CD8-positive, alpha-beta T cell (primary cell): ENCODE measurements at places on chromosomes 7 and 10. TPM values are rescaled to one million over a fixed set of nuclear protein-coding genes. Genes with fewer than 3 reads are reported as not detected.

DNA sequence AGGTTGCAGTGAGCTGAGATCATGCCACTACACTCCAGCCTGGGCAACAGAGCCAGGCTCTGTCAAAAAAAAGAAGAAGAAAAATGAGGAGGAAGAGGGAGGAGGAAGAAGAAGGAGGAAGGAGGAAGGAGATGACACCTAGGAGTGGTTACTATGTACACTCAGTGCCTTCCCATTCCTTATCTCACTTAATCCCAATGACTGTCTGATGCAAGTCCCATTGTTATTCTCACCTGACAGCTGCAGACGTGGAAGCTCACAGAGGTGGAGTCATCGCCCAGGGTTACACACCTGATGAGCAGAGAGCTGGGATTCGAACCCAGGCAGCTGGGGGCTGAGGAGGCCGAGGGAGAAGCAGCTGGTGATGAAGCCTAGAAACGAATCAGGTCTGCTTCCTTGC, 258.8 kb downstream of the SNX10 start:
- no peak for DNase-seq

GRCh38 chr7:100972002-100972347, 2.6 kb downstream of the MUC12 start:
- no peak for DNase-seq

DNA sequence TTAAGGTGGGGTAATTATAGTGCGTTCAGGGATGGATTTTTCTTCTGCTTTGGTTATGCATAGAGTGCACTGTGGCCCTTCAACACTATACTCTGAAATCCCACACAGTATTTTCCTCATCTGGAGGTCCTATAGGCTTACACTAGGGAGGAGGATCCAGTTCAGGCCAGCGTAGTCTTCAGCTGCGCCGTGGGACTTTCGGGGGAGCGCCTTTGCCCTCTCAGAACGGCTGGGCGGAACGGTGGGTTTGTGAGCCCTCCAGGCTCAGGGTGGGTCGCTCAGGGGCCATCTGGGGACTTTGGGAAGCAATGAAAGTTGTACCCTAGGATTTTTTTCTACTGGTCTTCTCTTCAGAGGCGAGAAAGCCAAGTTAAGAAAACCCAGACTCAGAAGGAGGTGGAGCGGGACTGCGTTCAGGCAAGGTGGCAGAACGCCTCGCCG, 652 bp upstream of the VPS26A start:
- no peak for DNase-seq

The FANK1 gene
- not detected for total RNA-seq

GRCh38 chr10:111560027-111560426, 483.2 kb downstream of the ADRA2A start:
- no peak for DNase-seq

- no peak for DNase-seq
Measured at GRCh38 chr10:103507235-103508191, 14.0 kb downstream of the NEURL1 start.

DNA sequence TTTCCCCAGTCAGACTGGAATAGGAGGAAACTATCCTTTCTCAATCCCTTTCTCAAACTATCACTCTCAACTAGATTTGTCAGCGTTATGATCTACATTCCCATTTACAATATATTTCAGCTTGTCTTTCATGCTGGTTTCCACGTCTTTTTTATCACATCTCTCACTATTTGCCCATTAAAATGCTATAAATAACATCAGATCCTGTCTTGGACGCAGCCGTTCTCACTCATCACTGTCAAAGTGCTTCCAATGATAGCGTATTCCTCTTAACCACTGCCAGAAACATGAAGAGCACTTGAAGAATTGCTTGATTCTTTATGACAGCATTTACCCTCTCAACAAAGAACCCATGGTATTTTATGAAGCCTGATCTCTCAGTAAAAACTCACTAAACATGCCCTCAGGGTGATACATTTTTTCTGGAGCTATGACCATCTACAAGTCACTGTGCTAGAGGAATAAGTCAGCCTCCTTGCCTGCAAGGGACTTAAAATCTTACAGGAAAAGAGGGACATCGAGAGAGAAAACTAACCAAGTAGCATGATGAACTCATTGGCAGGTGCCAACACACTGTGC, 205.6 kb upstream of the PFKP start:
- DNase-seq, result no peak

- DNase-seq, result peak; percentile 7
Measured at GRCh38 chr7:130695840-130696239, 9.5 kb upstream of the TSGA13 start.

DNA sequence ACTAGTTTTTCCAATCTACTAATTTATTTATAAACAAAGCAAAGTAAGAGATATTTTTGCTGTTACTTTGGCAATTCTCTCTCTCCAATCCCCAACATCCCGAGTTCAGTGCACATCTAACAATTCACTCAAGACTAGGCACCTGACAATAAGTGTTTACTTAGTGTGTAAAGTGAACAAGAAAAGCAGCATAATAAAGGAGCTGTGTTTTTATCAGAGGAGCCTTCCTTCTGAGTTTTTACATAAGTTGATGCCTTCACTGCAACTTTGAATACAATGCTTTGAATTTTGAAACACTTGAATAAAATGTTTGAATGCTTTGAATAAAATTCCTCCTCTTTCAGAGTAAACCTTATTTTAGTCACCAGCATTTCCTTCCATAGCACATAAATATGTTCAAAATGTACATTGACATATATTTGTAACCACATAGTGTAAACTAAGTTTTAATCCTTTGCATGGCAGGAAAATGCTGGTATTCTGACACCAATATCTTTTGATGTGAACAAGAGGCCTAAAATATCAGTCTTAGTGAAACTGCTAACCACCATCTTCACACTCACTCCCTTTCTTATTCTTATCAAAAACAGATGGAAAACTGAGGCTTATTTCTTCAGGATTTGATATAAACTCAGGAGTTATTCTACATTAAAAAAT, 11.4 kb downstream of the PDK4 start:
- no peak for DNase-seq

DNA sequence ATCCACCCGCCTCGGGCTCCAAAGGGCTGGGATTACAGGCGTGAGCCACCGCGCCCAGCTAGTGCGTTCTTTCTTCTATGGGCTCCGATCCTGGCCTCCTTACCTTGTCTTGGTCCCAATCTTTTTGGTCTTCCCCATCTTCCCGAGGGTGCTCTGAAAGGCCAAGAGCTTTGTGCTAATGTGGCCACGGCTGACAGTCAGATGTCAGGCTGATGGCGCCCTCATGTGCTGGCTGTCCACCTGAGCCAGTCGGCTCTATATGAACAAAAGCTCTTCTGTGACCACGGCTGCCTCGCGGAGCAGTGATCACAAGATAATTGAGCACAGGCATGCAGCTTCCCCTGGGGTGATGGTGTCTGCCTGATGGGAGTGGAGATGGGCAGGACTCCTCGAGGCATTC, 11.0 kb upstream of the AHCYL2 start:
- DNase-seq, result no peak

The PAPOLB gene
- not detected for total RNA-seq

GRCh38 chr10:6379015-6379776, 176.5 kb downstream of the PFKFB3 start:
- no peak for DNase-seq

The GPR158 gene
- not detected for total RNA-seq

The CEP55 gene
- not detected for total RNA-seq

The NXPH1 gene
- not detected for total RNA-seq

The PRTFDC1 gene
- 0.39 TPM for total RNA-seq

The TAF6 gene
- total RNA-seq, result 24.9 TPM

GRCh38 chr7:96718107-96719003, 8.7 kb upstream of the SEM1 start:
- DNase-seq, result no peak

DNA sequence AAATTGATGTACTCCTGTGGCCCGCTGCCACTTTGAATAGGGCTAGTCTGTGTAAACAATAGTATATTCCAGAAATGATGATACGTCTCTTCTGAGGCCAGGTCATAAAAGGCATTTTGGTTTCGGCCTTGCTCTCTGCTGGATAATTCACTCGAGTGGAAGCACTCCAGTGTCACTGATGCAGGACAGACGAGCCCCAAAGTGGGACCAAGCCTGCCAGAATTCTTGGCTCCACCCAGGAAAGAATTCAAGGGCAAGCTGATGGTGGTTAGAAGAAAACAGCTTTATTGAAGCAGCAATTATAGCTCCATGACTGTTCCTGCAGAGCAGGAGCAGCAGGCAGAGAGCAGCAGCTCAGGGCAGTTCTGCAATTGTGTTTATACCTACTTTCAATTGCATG, 717.6 kb downstream of the GRM8 start:
- no peak for DNase-seq

The CNPY1 gene
- not detected for total RNA-seq

The LIPM gene
- total RNA-seq, result not detected

DNA sequence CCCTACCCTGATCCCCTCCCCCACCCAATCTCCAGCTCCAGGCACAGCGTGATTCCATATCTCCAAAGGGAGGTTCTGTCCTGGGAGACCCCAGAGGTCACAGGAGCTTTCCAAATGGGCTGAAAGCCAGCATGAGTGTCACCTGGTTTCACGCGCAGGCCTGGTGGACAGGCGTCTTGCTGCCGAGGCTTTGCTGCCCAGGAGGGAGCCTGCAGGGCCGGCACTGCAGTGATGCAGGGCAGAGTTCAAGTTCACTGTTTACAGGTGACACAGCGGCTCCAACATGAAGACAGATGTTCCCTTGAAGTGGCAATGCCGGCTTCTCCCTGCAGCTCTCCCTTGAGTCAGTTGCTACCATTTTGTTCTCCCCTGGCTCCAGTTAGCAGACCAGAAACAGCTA, 104.3 kb downstream of the TCERG1L start:
- no peak for DNase-seq

DNA sequence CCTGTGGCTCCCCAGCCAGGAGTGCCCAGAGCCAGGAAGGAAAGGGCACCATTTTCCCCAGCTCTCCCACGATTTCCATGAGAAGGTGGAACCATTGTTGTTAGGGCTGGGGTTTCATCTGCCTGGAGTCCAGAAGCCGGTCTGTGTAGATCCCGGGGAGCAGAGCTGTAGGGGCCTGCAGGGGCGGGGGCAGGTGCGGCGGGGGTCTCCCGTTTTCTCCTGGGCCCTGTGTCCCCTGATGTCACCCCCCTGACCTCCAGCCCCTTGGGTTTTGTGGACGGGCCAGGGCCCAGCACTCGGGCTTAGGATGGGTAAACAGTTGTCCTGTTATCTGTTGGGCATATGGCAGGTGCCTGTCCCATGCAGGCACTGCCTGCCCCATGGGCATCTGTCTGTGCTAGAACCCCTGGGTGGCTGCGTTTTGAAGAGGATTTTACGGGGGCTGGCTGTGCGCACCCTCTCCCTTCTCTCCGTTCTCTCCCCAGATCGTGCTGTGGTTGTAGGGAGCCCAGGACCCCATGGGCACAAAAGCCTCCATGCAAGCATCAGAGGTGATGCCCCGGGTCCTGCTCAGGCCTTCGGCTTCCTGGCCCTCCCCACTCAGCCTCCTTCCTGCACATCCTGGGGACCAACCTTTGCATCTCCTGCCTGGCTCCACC, 158.8 kb downstream of the WDR37 start:
- no peak for DNase-seq

- no peak for DNase-seq
Measured at GRCh38 chr7:78510580-78511188, 712.1 kb downstream of the PHTF2 start.

GRCh38 chr10:116045366-116046356, 227.3 kb downstream of the GFRA1 start:
- DNase-seq, result no peak

- DNase-seq, result no peak
Measured at GRCh38 chr10:71443676-71444075, 47.0 kb downstream of the CDH23 start.

DNA sequence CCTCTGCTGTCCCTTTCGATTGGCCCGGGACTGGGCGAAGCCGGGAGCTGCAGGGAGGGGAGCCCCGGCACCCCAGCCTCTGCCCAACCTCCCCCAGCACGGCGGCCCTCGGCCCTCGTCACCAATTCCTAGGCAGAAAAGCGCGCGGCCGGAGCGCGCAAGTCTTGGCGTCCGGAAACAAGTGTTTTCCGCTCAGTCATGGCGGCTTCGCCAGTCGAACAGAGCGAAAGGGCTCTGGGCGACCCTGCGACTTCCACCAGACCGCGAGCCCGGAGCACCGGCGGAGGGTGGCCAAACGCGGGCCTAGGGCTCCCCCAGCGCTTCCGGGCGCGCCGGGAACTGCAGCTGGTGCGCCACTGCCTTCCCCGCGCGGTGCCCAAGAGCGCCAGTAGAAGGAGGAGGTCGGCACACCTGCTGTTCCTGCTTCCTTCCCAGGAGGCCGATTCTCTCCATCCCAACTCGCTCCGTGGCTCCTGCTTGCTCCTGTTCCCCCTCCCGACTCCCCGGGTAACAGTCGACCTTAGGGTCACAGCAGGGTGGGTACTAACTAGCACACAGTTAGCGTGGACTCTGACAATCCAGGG, 729.9 kb downstream of the ZWINT start:
- DNase-seq, result no peak

- DNase-seq, result no peak
Measured at GRCh38 chr7:40659231-40659630, 524.4 kb downstream of the SUGCT start.

The DCLRE1A gene
- total RNA-seq, result 0.49 TPM

DNA sequence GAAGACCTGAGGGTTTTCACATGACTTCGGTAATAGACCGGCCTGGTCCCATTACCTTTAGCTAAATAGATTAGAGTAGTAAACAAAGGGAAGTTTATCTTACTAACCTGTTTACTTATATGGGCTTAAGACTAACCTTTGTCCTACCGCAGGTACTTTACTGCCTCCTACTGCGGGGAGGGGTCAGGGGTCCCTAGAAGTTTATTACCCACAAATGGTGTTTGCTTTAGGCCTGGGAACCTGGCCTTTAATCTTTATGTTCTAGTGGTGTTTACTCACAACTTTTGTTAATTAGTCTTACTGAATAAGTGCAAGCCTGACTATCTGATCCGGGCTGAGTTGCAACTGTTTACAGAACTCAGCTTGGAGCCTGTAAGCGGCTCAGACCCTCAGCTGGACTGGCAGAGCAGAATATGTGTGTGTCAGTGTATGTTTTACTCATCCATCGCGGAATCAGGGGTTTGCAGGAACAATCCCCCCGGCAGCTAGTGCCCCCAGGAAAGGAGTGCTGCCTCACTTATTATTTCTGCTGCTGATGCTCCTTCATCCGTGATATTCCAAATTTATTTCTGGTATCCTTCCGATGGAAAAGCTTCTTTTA, 578.9 kb upstream of the SEMA3D start:
- DNase-seq, result no peak

DNA sequence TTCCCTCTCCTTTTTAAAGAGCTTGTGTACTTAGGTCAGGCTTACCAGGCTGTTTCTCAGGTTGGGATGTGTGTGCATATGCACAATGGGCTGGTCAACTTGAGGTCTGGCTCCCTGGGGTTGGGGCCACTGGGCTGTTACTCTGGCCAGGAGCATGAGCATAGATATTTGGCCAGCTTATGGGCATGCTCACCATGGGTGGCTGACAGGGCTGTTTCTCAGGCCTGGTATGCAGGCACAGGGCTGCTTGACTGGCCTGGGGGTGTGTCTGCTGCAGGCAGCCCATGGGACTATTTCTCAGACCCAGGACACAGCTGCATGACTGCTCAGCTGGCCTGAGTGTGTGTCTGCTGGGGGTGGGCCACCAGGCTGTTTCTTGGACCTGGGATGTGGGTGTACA, 34.6 kb downstream of the SCART1 start:
- no peak for DNase-seq

The MGAM2 gene
- total RNA-seq, result not detected

The RTKN2 gene
- 0.49 TPM for total RNA-seq

The FAM25C gene
- total RNA-seq, result not detected

The SFRP5 gene
- 4.3 TPM for total RNA-seq

- no peak for DNase-seq
Measured at GRCh38 chr7:6444516-6445269, 3.1 kb downstream of the DAGLB start.
